ENCODE measurements at places on chromosomes 3 and 15. TPM values are rescaled to one million over a fixed set of nuclear protein-coding genes. Genes with fewer than 3 reads are reported as not detected.
A peak's percentile ranks its signal among the peaks of the same experiment; 100 is the strongest.

- no peak overlapping the region for H3K27ac ChIP-seq
- no peaks in the 10 kb centered on the region for H3K27me3 ChIP-seq
- H3K4me1 ChIP-seq, result no peaks in the 10 kb centered on the region
- no peak overlapping the region for H3K4me3 ChIP-seq
- DNase-seq, result no peak
- no peaks in the 10 kb centered on the region for H3K36me3 ChIP-seq
These were observed 196.2 kb upstream of the CFAP20DC start for GRCh38 chr3:59245859-59246501.

- no peak overlapping the region for H3K4me3 ChIP-seq
- H3K36me3 ChIP-seq, result no peaks in the 10 kb centered on the region
- DNase-seq, result no peak
- no peak overlapping the region for H3K27ac ChIP-seq
- no peaks in the 10 kb centered on the region for H3K27me3 ChIP-seq
These were observed 650.9 kb upstream of the SEMA6D start for GRCh38 chr15:47066392-47066791.

- no peak for DNase-seq
- no peaks in the 10 kb centered on the region for H3K4me1 ChIP-seq
- no peak overlapping the region for H3K4me3 ChIP-seq
- H3K36me3 ChIP-seq, result no peaks in the 10 kb centered on the region
These were observed 33.5 kb upstream of the USP8 start for GRCh38 chr15:50390554-50391264.

DNA sequence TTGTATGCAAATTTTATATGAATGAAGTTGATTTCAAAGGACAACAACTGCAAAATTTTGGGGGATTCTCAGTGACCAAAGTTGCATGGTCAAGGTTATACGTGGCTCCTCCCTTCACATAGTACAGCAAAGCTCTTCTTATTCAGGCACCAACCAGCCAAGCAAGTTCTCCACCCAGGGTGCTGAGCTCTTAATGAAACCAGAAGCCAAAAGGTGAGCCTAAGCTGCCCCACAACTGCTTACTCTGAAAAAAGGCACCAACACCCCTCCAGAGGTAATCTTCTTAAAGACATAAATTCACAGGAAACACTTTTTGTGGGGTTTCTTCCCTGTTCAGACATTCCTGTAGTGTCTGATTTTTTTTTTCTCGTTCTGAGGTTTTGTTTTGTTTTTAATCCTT lies 106.1 kb upstream of the GMNC start:
- no peaks in the 10 kb centered on the region for H3K27me3 ChIP-seq
- H3K36me3 ChIP-seq, result no peaks in the 10 kb centered on the region
- no peak overlapping the region for H3K27ac ChIP-seq
- no peak overlapping the region for H3K4me3 ChIP-seq
- no peak for DNase-seq

- no peaks in the 10 kb centered on the region for H3K27me3 ChIP-seq
- no peak overlapping the region for H3K27ac ChIP-seq
- no peak for DNase-seq
- no peak overlapping the region for H3K4me3 ChIP-seq
- H3K4me1 ChIP-seq, result no peaks in the 10 kb centered on the region
These were observed 208.4 kb upstream of the KBTBD8 start for GRCh38 chr3:66789580-66790237.

DNA sequence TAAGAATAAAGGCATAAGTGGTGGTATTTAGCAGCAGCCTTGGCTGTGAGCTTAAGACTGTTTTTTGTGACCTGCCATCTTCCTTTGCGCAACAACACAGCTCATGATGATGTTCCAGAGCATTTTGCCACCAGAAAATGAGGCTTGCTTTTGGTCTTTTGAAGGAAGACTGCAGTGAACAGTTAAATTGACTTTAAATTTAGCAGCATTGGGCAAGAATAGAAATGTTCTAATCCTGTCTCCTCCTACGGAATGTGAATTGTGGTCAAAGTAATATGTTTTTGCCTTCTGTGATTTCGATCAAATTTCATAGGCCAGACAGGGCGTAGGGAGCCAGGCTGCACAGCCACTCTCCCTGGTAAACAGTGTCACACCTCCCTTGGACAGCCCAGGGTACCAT lies 460.7 kb upstream of the RASGRP1 start:
- H3K4me3 ChIP-seq, result no peak overlapping the region
- H3K27ac ChIP-seq, result no peak overlapping the region
- H3K36me3 ChIP-seq, result no peaks in the 10 kb centered on the region
- no peak for DNase-seq

DNA sequence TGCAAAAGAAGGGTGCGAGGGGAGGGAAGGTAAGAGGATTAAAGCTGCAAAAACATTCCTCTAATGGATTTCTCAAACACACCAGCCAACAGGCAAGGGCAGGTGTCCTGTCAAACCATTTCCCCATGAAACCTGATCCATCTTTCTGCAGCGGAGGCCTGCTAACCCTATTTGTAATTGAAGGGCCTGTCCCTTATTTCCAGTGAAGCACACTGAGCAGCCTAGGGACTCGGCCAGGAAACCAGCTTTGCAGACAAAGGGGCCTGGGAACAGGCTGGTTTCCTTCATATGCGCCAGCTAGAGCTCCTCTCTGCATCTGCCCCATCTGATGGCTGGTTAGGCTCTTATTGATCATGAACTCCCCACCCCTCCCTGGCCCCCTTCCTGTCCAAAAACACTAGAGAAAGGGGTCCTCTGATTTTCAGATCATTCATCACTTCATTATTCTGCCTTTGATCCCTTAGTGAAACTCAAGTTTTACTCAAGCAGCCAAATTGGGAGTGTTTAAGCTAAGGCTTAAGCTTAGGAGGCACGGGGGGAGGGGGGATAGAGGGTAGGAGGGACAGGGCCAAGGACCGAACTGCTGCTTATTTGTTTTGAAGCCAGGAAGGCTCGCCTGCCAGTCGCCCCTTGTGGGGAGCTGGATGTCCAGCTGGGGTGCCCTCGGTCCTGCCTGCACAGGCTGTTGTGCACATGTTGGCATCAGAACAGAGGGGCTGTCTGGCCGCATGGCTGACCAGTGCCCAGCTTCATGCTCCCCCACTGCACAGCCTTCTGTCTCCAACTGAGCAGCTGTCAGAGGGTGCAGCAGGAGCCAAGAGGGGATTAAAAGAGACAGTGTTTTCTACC lies 53.1 kb downstream of the BOC start:
- H3K27me3 ChIP-seq, result no peaks in the 10 kb centered on the region
- DNase-seq, result no peak

DNA sequence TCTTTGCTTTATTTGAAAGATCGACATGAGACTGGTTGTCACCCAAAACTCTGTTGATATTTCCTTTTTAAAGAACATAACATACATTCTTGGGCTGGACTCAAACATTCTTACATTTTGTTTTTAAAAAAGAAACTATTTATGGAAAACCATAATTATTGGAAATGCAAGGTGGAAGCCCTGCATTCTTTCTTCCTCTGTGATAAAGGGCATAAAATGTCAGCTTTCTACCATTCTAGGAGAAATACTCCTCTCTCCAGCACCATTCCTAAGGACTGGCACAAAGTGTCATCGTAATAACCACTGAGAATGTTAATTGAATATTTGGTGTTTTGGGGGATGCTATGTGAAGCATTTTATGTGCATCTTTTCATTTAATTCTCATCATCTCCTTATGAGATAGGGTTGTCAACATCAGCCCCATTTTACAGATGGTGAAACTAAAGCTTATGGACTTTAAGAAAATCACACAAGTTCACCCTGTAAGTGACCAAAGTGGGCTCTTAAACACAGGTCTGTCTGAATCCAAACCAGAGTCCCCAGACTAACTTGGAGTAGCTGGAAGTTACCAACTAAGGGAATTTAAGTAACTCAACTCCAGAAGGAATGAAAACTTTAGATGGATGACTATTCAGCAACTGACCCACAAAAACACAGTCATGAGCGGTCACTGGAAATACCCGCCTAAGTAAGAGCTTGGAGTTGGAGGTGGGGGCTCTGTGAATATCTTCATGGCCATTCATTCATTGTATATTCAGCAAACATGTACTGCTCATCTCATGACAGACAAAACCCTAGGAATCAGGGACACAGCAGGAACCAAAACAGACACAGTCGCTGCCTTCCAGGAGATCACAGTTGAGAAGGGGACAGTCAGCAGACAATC lies 45.9 kb upstream of the LMCD1 start:
- H3K27me3 ChIP-seq, result no peaks in the 10 kb centered on the region
- H3K36me3 ChIP-seq, result no peaks in the 10 kb centered on the region
- peak overlapping the region; percentile 41 for H3K27ac ChIP-seq
- peaks cover 5% of the 10 kb centered on the region for H3K4me1 ChIP-seq
- DNase-seq, result no peak

- DNase-seq, result no peak
- no peaks in the 10 kb centered on the region for H3K36me3 ChIP-seq
- no peak overlapping the region for H3K4me3 ChIP-seq
- no peaks in the 10 kb centered on the region for H3K27me3 ChIP-seq
- H3K4me1 ChIP-seq, result no peaks in the 10 kb centered on the region
These were observed 15.8 kb upstream of the KCNMB2 start for GRCh38 chr3:178520451-178520850.

DNA sequence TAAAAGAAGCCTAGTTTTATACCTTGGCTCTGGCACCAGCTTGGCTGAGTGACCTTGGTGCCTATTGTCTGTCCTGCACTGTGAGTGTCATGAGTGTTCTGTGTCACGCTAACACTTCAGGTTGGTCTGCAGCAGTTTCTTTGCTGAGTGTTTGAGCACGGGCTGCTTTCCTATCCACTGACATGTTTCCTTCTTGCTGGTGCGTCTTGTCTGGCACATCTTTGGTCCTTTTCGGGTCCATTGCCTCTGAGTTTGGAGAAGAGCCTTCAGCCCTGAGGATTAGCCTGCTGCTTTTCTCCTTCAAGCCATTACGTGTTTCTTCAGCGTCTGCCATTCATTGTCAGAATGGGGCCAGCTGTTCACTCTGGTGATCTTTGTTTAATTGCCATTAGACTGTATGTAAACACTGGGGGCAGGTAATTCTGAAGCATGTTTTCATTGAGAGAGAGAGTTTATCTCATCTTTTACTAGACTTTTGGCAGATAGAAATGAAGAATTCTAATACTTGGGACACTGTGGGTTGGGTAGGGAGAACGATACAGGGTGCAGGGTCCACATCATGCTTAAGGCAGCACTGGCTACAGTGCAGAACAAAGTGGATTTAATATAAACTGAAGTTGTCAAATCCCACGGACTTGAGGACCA lies 55.5 kb downstream of the LRRC28 start:
- peaks cover 3% of the 10 kb centered on the region for H3K4me1 ChIP-seq
- H3K4me3 ChIP-seq, result no peak overlapping the region
- H3K27me3 ChIP-seq, result no peaks in the 10 kb centered on the region
- H3K36me3 ChIP-seq, result no peaks in the 10 kb centered on the region
- no peak for DNase-seq
- no peak overlapping the region for H3K27ac ChIP-seq

- H3K4me1 ChIP-seq, result no peaks in the 10 kb centered on the region
- H3K36me3 ChIP-seq, result no peaks in the 10 kb centered on the region
- H3K4me3 ChIP-seq, result no peak overlapping the region
- H3K27me3 ChIP-seq, result no peaks in the 10 kb centered on the region
These were observed 8.1 kb upstream of the GAP43 start for GRCh38 chr3:115615001-115615814.

- H3K27ac ChIP-seq, result peak overlapping the region; percentile 74
- H3K27me3 ChIP-seq, result no peaks in the 10 kb centered on the region
- H3K4me3 ChIP-seq, result no peak overlapping the region
- H3K36me3 ChIP-seq, result no peaks in the 10 kb centered on the region
These were observed 121.7 kb upstream of the SPRED1 start for GRCh38 chr15:38130740-38131498.

- no peaks in the 10 kb centered on the region for H3K27me3 ChIP-seq
- H3K27ac ChIP-seq, result no peak overlapping the region
- no peak for DNase-seq
- no peak overlapping the region for H3K4me3 ChIP-seq
- no peaks in the 10 kb centered on the region for H3K4me1 ChIP-seq
These were observed 40.9 kb downstream of the ONECUT1 start for GRCh38 chr15:52749258-52749657.

- no peak overlapping the region for H3K27ac ChIP-seq
- peaks cover 21% of the 10 kb centered on the region for H3K27me3 ChIP-seq
- DNase-seq, result peak; percentile 70
These were observed 1.2 kb downstream of the LHFPL4 start for GRCh38 chr3:9552252-9552999.

GRCh38 chr3:117814975-117815374 lies 1105.4 kb downstream of the TUSC7 start:
- H3K4me3 ChIP-seq, result no peak overlapping the region
- H3K27me3 ChIP-seq, result no peaks in the 10 kb centered on the region
- no peak for DNase-seq
- no peaks in the 10 kb centered on the region for H3K36me3 ChIP-seq
- H3K27ac ChIP-seq, result no peak overlapping the region

Gene C3orf70
- total RNA-seq, result 1.7 TPM

Gene KLHL25
- total RNA-seq, result 8.2 TPM

Gene PRRT3
- 7.1 TPM for total RNA-seq

Gene P2RY14
- total RNA-seq, result 1.8 TPM

Gene PIGZ
- total RNA-seq, result 6.5 TPM

Gene COL8A1
- total RNA-seq, result 150 TPM

Gene C3orf85
- total RNA-seq, result not detected

Gene ANKRD34C
- not detected for total RNA-seq

Gene ZMYND10
- total RNA-seq, result 3.1 TPM

Gene ZNF639
- total RNA-seq, result 21.0 TPM

Gene GOLGA8S
- total RNA-seq, result not detected
